ENCODE measurements at places on chromosomes 6 and 20. TPM values are rescaled to one million over a fixed set of nuclear protein-coding genes. Genes with fewer than 3 reads are reported as not detected.

TREML1 gene
- polyA plus RNA-seq = 1.8 TPM

GRCh38 chr6:3139090-3139903 lies 18.0 kb downstream of the TUBB2A start:
- no peak for DNase-seq

GRCh38 chr6:48135323-48136084 lies 24.5 kb upstream of the PTCHD4 start:
- DNase-seq = no peak

DNA sequence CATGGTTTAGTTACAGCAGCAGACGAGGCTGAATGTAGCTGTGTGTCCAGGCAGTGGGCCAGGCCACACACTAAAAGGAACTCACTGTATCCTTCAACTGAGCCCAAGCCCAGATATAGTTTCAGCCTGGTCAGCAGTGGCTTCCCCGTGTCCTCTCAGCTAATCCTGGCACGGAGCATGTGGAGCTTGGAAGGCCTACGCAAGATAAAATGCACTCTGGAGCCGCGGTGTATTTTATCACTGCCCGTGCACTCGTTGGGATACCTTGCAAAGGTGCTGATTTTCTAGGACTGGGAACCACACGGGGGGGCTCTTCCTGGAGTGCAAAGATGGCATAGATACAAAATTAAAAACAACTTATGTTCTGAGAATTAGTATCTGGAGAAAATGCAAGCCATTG lies 48.4 kb upstream of the IYD start:
- DNase-seq = peak; percentile 87

DNA sequence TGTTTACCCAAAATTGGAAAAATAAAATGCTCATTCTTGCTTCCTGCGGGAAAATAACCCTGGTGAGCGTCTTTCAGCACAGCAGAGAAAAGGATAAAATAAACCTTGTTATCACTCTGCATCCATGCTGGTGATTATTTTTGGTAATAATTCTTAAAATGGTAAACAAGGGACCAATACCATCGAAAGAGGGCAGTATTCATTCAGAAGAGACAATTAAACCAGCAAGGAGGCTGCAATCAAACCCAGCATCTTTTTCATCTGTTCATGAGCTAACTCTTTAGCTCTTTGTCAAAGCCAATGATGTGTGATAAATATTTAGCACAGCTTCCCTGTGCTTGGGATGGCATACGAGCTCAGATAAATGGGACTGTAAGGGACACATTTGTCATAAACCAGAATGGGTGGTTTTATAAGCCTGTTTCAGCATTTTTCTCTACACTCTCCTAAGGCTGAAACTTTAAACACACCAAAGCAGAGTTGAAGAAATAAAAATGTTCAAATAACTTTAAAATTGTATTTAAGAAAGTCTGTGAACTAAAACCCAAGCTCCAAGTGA lies 34.4 kb downstream of the CDH26 start:
- no peak for DNase-seq

DNA sequence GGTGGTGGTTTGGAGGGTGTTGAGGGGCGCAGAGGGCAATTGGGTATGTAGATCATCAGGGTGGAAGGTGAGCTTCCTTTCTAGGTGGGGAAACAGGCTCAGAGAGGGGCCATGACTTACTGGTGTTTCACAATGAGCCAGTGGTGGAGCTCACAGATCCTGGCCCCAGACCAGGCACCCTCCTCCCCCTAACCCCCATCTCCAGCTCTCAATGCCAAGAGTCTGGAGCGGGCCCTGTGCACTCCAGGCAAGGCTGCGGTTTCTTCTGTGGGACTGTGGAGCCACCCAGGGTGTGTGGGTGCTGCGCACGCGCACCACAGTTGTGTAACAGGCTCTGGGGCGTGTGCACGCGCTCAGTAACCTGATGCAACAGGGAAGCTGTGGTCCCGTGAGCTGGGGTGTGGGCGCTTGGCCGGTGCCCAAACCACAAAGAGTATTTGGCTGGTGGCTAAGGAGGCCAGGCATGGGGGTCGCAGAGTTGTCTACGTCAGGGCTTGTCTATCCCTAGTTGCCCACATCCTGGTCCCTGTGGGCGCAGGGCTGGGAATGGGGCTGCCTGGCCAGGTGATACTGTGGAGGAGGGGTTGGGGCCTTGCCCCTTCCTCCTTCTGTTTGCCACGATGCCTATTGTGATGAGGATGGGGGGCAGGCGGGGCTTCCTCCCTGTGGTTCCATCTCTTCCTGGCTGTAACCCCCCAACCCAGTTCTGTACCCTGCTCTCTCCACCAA lies 37.5 kb upstream of the MRPS18A start:
- peak; percentile 94 for DNase-seq

Measured in left lung (tissue), 14 donors.